ENCODE measurements at places on chromosomes 12 and 14.

DNA sequence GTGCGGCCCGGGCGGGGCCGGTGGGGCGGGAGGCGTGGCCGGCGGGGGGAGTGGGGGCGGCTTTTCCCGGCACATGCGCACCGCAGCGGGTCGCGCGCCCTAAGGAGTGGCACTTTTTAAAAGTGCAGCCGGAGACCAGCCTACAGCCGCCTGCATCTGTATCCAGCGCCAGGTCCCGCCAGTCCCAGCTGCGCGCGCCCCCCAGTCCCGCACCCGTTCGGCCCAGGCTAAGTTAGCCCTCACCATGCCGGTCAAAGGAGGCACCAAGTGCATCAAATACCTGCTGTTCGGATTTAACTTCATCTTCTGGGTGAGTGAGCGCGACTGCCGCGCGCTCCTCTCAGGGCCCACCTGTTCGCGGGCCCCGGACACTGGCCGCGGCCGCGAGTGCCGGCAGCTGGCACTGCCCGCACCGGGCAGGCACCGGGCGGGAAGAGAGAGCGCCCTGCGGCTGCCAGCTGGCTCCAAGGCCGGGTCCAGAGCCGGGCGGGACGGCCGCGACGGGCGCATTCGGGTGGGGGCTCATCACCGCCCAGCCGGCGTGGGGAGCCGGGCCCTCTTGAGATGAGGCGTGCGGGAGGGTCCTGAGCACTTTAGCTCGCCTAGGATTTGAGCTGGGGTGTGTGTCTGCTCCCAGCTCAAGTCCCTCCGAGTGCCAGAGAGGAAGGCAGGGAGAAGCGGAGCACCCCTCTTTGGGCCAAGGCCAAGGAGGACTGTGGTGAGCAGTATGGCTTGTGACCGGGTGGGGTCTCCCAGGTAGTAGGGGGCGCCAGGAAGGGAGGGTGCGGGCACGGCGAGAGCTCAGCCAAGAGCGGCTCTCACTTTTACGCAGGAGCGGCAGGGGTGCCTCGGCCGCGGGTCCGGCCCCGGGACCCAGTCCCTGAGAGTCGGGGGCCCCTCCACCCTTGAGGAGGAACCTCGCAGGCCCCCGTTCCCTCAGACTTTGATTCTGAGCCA lies at the start of gene CD9:
CD9 (plus strand) TSS at position 145 of the 957 bp plus-strand sequence; CDS start at position 245, 100 bp downstream.
- DNase-seq: no peak

- no peak for DNase-seq
Measured at GRCh38 chr12:121765573-121765972, 27.9 kb downstream of the RHOF start.

- no peak for DNase-seq
Measured at GRCh38 chr14:62301080-62301479, 538.9 kb downstream of the SNAPC1 start.

DNA sequence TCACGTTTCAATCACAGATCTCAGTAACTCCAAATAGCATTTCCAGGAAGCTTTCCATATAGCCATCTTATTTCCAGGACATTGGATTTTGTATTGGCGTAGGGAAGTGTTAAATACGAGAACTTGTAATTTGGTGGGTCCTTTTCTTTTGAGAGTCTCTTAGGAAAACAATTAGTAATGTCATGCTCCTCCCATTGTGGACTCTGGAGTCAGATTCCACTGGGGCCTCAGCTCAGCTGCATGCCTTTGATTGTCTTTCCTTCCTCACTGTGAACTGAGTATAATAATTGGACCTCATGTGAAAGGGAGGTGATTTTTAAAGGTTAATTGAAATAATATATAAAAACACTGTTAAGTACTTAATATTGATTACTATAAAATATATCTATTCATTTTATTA lies 462.6 kb downstream of the NPAS3 start:
- no peak for DNase-seq

- DNase-seq: no peak
Measured at GRCh38 chr12:109731806-109732205, 18.2 kb downstream of the FAM222A start.

DNA sequence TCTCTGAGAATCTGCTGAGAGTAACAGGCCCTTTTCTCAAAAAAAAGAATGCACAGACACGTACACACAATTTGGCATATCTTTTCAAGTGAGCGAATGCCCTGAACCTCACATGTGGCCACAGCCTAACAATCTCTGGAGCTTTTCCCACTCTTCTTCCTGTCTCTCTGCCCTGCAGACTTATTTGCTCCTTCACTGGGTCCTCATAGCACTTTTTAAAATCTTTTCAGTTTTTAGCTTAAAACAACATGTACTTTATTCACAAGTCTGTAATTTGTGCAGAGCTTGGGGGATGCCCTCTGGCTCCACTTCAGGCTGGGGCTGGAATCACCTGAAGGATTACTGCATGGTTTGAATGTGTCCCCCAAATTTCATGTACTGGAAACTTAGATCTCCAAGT lies 9.0 kb downstream of the MAP1LC3B2 start:
- DNase-seq: no peak

DNA sequence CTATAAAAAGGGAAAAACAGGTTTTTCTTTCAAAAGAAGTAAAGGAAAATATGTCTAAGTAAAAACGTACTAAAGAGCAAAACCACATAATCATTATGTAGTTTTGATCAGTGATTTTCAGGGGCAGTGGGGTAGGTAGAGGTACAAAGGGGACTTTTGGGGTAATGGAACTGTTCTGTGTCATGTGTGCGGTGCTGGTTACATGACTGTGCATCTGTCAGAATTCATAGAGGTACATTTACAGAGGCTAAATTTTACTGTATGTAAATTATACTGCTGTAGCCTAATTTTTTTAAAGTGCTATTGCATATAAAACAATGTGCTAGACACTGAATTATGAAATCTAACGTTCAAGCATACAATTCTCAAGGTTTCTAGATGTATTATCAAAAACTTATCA lies 2.0 kb downstream of the ESR2 start:
- no peak for DNase-seq

GRCh38 chr14:69716478-69717187 lies 50.3 kb upstream of the SRSF5 start:
- DNase-seq: peak; percentile 31

DNA sequence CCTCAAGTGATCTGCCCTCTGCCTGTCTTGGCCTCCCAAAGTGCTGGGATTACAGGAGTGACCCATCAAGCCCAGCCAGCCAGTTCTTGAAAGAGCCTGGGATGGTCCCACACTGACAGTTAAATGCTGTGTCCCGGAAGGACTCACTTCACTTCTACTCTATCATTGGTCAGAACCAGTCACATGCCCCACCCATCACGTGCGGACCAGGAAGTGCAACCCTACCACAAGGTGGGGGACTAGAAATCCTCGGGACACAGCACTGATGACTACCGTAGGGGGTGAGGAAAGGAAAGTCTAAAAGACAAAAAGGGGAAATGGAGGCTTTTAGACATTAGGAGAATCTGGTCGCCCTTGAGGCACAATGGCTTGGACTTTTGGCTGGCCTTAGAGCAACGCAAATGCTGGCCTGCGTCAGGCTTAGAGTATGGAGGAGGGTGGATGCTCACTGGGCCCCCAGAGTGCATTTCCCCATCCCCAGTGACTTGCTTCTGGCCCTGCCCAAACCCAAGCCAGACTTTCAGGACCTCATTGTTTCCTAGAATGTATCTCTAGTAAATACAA lies 207.7 kb downstream of the TTC8 start:
- no peak for DNase-seq

DNA sequence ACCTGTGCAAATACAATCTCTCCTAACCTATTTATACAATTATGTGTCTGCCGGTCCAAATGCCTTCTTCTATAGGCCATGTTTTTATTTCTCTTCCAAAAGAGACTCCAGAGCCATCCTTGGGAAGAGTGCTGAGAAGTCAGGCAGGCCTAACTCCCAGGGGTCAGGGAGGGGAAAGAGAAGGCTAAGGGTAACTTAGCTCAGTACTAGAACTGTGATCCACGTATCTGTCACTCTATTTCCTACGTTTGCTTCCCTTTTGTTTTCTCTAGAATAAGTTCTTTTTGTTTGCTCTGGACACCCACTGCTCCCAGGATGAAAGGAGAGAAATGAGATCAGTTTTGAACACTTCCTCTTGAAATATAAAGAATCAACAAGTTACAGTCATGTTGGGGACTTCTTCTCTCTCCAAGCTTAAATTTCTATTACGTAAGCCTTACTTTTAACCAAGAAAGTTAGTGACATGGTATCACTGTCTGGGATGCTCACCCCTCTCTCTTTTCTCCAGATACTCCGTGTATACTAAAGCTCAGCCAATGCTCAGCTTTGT lies 79.2 kb downstream of the DAD1 start:
- DNase-seq: no peak

DNA sequence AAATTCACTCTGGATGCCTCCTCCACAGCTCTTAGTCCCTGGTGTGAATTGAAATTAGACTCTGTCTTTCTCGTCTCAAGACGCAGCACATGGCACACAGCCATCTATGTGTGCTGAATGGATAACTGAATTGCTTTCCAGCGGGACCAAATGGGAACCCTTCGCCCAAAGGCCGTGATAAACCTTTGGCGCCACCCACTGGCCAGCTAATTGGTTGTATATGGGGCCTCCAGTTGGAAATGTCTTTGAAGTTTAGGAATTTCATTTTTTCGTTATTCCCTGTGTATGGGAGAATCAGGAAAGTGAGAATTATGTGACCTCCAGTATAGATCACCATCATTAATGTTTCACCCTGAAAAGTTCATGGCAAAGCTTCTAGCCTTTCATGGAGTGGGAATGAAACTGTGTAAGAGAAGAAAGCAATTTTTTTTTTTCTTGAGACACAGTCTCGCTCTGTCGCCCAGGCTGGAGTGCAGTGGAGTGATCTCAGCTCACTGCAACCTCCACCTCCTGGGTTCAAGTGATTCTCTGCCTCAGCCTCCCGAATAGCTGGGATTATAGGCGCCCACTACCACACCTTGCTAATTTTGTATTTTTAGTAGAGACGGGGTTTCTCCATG lies 9.8 kb upstream of the HSP90AA1 start:
- peak; percentile 48 for DNase-seq

DNA sequence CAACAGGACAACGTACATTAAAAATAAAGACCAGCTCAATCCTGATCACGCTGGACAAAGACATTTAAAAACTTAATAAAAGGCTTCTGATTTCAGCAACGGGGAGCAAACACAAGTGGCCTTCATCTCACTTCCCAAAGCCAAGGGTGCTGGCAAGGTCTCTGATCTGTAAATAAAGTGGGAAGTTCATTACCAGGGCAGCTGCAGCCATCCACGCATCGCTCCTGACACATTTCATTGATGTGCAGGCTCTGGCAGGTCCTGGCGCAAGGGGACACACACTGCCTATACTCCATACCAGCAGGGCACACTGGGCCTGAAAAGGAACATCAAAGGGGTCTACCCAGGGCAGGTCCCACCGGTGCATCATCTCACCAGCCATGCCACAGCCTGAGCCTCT lies 51.0 kb downstream of the VWF start:
- no peak for DNase-seq

DNA sequence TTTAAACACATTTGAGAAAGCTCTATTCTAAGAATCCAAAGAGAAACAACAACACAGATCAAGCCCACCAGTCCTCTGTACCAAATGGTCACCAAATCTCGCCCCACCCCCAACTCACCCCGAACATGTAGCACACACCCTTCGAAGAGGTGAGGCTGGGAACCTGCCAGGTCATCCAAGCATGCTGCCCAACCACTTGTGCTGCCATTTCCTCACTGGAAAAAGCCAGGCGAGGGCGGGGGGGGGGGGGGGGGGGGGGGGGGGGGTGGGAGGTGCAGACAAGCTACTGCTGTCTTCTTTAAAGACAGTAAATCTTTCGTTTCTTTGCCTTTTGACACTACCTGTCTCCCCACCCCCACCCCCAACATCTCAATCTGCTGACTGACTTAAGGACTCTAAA lies 59.9 kb downstream of the SETD3 start:
- no peak for DNase-seq

GRCh38 chr14:86057018-86057667 lies 527.2 kb downstream of the FLRT2 start:
- no peak for DNase-seq

DNA sequence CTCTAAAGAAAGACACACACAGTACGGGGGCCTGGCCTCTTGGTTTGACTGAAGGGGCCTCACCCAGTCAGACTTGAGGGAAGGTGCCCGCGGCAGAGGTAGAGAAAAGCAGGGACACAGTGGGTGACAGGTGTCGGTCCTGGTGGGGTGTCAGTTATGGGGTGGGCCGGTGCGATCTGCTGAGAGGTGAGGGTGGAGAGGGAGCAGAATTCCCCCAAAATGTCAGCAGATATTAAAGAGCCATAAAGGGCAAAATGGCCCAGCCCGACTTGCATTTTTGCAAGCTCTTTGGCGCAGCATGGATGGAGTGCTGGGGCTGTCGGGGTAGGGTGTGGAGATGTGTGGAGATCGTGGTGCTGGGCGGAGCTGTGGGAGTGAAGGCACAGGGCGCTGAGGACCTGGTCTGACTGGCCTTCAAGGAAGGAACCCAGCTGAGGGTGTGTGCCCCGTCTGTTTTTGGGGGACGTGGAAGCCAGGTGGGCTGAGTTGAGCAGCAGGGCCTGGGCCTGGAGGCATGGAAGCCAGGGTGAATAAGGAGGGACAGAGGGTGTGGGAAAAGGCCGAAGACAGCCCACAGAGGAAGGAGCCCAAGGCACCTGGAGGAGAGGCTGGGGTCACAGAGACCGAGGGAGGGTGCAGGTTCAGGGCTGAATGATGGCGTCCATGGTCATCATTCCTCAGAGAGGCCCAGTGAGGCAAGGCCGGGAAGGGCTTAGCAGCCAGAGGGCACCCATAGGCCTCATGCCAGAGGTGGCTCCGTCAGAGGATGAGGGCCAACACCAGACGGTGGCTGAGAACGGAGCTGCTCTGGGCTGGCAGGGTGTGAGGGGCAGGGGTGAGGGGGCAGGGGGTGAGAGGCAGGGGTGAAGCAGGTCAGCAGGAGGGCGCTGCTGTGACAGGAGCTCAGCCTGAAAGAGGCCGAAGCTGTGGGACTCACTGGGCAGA lies 48.2 kb upstream of the DYNC1H1 start:
- no peak for DNase-seq

DNA sequence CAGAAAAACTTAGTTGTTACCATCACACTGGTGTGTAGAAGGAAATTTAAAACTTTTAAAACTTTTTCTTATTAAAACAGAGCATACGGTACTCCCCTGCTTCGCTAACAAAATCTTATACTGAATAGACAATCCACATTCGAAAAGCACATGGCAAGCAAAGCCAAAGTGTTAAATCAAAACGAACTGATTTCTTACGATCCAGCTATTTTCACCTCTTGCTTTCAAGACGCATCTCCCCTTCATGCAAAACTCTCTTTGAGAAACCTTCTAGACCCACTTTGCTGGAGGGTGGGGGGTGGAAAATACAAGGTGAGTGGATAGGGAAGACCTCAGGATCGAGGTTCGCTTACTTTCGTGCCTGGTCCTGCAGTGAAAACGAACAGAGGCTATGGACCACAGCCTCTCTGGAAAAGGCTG lies 328 bp downstream of the INTS13 start:
- DNase-seq: no peak

GRCh38 chr12:93737457-93738198 lies 60.5 kb downstream of the CRADD start:
- DNase-seq: no peak

DNA sequence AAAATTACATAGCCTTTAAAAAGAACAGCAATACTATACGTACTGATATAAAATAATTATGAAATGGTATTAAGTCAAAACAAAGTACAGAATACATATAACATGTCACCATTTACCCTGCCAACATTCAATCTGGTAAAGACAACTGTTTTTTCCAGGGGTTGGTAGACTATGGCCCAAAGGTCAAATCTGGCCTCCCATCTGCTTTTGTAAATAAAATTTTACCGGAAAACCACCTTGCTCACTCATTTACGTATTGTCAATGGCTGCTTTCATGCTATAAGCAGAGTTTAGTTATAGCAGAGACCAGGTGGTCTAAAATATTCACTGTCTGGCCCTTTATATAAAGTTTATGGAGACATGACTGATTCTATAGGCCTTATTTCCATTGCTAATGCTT lies 14.0 kb downstream of the CEP290 start:
- DNase-seq: no peak
